ENCODE measurements at places on chromosomes 4 and X.

DNA sequence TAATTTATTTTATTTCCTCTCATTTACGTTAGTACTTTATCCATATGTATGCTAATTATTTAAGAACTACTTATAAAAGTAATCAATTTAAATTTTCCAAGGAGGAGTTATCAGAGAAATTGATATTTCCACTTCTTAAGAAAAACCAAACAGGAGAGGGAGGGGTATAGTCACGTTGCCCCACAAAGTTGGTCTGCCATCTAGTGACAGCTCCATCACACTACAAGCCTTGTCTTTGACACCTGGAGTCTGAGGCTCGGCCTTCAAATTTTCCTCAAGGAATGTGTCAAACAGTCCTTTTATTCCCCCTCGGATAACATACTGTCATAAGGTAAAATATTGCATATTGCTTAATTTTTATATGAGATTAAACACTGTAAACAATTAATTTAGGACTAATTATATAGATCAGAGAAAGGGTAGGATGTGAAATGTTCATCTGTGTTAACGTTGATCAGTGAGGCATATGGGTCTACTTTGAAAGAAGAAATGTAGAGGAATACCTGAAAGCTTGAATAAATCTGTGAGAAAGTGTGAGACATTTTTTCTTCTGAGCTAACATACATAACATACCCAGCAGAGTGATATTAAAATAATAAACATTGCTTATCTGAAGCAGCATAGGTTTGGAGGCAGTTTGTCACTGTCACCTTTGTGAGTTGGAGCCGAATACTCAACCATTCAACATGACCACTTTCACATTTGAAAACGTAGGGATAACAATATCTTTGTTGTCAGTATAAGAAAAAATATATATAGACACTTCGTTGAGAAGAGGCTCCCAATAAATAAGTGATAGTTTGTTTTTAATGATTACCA, 114.4 kb downstream of the GLRA3 start:
- no peak for DNase-seq

DNA sequence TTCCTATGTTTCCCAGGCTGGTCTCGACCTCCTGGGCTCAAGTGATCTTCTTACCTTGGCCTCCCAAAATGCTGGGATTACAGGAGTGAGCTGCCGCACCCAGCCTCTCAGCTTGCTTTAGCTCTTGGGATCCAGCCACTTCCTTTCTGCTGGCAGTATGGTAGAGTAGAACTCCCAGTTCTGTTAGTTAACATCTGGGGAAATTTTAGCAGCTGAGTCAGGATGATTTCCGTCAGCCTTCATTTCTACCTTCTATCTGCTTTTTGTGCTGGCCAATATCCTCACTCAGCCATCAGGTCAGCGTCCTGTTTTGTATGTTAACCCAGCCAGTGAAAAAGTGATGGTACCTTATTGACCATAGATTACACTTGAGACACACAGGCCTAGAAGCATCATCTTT, 59.3 kb upstream of the GPC4 start:
- no peak for DNase-seq

DNA sequence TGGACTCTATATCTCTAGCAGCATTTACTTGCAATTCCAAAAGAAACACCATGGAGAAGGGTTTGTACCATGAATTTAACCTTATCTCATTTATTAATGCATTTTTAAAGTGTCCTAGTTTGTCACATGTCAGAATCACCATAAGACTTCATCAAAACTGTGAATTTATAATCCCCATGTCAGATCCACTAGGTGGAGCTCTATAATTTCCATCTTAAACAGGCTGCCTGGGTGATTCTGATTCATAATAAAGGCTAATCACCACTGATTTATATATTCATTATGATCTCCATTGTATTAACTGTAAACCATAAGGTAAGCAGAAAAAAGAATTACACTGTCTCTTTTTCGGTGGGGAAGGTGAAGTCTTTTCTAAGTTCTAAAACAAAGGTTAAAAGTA, 4.0 kb downstream of the TCEAL2 start:
- no peak for DNase-seq

GRCh38 chr4:72875138-72875537, 194.4 kb downstream of the COX18 start:
- DNase-seq = no peak

- no peak for DNase-seq
Measured at GRCh38 chr4:101345271-101345595, 2.1 kb downstream of the PPP3CA start.

GRCh38 chr4:56115898-56116297, 167.2 kb downstream of the CEP135 start:
- DNase-seq = no peak

DNA sequence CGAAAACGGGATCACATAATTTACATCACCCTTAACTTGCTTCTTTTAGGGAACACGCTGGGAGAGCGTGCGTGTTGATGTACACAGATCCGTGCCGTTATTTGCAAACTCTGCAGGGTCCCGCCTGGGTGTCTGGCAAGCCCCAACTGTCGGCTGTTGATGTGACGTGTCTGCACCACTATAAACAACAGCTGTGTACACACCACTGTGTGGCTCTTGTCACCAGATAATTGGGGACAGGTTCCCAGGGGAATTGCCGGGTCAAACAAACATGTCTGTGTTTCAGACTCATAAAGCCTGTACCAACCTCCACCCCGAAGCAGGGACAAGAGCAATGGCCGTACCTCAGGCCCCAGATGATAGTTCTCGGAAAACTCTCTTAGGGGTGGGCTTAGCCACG, 105.0 kb upstream of the AFAP1 start:
- DNase-seq = no peak

GRCh38 chr4:134691915-134692314, 490.3 kb upstream of the PABPC4L start:
- no peak for DNase-seq

- no peak for DNase-seq
Measured at GRCh38 chrX:19889582-19890342, 2.4 kb upstream of the SH3KBP1 start.

GRCh38 chrX:25084446-25084845, 68.7 kb upstream of the ARX start:
- no peak for DNase-seq

DNA sequence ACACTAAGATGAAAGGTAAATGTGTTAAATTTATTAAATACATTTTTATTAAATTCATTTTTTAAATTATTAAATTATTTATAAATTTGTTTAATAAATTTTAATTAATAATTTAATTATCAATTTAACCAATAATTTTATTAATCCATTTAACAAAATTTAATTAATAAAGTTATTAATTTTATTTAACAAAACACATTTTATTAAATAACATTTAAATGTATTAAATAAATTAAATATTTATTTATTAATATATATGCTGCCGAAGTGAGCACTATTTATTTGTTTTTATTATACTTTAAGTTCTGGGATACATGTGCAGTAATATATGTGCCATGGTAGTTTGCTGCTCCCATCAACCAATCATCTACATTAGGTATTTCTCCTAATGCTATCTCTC, 719.5 kb downstream of the TRIML1 start:
- no peak for DNase-seq

GRCh38 chr4:140271553-140271952, 101.9 kb upstream of the SCOC start:
- no peak for DNase-seq

DNA sequence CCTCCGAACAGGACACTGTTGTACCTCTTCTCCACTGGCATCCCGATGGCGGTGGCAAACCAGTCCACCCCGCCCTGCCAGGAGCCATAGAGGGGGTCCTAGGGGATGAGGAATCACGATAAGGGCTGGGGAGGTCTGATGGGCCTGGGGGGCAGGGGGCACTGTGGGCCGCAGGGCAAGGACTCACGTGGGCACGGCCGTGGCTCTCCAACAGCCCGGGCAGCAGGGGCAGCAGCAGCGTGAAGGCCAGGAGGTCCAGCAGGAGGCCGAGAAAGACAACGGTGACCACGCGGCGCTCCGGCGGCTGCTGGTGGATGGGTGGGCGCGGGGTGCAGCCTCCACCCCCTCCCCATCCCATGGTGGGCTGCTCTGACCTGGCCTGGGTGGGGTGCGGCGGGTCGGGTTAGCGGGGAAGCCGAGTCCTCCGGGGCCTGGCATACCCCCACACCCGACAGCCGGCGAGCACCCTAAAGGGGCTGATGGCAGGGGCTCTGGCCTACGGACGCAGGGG, 29.6 kb downstream of the NOP14 start:
- DNase-seq = no peak

GRCh38 chr4:157423526-157424020, 203.0 kb downstream of the GRIA2 start:
- DNase-seq = peak; percentile 69

DNA sequence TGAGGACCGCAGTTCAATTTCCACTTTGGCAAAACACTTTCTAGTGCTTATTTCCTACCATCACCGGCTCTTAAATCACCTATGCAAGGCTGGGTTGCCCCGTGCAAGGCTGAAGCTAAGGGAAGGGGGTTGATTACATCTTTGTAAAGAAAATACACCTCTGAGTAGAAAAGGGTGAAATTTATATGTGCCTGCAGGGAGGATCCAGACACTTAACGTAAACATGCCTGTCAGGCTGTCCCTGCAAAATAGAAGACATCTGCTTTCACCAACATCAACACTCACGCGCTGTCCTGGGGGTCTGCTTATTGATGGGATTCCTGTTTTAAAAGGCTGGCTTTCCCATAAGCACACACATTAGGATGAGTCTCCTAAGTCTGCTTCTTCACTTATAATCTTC, 92.0 kb downstream of the PRKX start:
- no peak for DNase-seq

- DNase-seq = peak; percentile 34
Measured at GRCh38 chr4:169314906-169315305, 44.1 kb upstream of the SH3RF1 start.

DNA sequence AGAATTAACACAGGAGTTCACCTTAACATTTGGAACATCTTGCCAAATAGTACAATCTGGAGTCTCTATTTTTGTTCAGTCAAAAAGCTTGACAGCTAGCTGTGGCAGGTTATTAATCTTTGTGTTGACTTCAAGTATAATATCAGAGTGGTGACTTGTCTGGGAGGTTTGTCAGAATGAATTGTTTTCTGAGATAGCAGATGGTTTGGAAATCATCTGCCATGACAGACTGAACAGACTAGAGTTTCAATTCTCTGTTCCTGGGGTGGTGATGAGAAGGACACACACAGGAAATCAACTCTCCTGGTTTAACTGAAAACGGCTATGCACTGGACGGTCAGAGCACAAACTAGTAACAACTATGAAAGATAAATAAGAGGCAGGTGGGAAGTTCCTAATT, 203.3 kb upstream of the EMCN start:
- peak; percentile 50 for DNase-seq

DNA sequence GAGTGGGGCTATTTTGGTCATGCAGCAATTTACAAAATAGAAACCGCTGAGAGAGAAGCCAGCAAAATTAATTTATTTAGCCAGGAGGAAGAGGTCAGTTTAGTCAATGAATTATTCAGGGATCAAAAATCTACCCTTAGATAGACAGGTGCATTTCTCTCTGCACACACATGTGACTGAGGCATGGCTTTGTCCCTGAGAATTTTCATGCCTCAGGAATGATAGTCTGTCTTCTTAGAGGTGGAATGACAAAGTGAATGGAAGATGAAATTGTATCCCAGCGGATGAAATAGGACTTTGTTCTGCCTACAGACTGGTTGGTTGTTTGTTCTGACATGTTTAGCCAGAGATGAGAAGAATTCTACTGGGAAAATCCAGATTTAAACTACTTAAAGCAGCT, 46.0 kb downstream of the ANKRD50 start:
- no peak for DNase-seq

DNA sequence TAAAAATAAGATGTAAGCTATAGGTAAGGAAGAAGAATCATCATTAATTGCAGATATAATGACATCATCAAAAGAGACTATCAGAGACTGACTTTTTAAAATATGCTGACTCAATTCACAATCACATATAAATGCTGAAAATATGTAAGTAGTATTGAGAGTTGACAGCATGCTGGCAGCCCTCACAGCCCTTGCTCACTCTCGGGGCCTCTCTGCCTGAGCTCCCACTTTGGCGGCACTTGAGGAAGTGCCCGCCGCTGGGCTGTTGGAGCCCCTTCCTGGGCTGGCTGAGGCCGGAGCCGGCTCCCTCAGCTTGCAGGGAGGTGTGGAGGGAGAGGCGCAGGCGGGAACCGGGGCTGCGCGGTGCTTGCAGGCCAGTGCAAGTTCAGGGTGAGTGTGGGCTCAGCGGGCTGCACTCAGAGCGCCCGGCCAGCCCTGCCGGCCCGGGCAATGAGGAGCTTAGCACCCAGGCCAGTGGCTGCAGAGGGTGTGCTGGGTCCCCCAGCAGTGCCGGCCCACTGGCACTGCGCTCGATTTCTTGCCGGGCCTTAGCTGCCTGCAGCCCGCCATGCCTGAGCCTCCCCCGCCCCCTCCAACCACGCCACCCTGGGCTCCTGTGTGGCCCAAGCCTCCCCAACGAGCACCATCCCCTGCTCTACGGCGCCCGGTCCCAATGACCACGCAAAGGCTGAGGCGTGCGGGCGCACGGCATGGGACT, 68.9 kb downstream of the RAB28 start:
- no peak for DNase-seq

DNA sequence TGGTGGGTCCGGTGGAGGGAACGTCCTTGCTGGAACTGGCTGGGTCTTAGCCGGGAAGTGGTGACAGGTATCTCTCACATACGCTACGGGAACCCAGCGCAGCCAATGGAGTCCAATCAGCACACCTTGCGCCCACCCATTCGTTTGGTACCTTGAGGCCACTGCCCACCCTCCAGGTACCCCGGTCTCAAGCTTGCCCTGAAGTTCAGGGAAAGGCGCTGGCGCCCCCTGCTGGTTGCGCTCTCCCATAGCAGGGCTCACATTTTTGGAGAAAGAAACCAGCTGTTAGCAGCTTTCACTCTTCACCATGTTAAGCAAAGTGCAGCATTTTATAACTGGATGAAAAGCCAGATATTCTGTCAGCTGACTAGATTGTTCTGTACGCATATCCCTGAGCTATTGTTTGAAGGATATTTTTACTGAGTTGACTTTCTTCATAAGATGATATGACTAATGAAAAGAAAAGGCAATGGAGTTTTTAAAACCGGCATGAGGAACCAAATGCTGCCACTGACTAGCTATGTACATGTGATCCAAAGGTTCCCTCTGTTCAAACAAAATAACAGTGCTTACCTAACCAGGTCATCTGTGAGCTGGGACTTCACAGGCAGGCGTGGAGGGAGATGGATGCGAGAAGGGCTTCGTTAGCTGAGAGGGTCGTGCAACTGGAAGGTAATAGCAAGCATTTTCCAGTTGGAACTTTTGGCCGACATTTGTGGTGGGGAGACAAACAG, 43.7 kb downstream of the OTOP1 start:
- no peak for DNase-seq

DNA sequence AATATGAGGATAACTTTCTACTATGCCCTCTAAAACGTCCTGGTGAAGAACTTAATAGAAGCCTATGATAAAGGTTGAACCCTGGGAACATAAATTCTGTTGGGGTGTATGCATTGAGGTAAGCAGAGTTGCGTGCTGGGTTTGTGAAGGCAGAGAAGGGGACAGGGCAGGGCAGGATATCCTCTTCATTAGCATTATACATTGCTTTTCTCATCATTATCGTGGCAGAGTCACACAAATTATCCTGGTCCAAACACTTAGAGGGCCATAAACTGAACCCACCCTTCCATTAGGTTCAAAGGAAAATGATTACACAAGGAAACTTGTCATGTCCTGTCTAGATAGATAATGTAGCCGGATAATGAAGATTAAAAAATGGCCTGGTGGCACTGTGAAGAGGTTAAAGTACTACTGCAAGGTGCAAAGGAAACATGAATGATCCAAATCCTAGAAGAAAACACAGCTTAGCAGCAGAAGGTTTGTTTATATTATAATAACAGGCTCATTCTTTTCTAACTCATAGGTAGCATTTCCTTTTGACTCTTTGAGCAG, 189.1 kb downstream of the SPCS3 start:
- DNase-seq = no peak

- no peak for DNase-seq
Measured at GRCh38 chrX:31293409-31293808, 221.6 kb upstream of the FTHL17 start.
